ENCODE measurements at places on chromosomes 5 and 9.

- DNase-seq: no peak
Measured at GRCh38 chr5:157657516-157657915, 5.3 kb upstream of the SOX30 start.

DNA sequence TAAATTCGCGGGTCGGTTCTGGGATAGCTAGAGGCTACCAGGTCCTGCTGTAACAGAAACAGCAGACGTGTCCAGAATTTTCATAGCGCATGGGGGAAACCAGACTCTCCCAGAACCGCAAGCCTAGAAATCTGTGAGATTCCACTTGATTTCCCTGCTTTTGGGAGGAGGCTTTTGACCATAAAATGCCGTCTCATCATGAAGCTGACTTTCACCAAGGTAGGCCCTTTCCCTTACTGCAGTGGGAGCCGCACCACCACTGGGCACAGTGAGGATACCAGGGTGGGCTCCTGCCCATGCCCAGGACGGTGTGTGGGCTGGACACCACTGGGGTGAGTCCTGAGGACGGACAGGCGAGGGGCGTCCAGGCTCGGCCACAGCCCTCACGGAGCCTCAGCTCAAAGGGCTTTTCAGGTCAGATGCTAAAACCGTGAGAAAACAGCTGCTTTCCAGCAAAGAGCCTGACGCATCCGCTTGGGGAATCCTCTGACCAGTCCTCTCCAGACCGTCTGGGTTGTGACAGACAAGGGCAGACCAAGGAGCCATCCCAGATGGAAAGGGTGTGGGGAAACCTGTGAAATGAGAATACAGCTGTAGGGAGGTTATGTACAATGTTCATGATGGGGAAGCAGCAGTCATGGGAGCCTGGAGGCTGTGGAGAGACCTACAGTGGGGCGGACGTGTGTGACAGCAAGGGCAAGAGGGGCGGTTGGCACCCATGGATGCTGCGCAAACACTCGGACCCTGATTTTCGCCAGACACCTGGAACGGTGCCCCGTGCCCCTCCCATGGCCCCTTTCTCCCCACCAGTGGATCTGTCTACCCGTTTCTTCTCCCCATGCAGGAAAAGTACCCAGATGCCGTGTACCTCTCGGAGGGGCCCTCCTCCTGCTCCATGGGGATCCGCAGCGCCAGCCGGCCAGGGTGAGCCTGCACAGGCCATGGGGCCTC lies 59.2 kb downstream of the IPPK start:
- no peak for DNase-seq

GRCh38 chr5:142808878-142809598 lies 38.9 kb downstream of the ARHGAP26 start:
- DNase-seq: no peak

GRCh38 chr5:106801554-106801953 lies 869.2 kb downstream of the EFNA5 start:
- DNase-seq: no peak

- DNase-seq: no peak
Measured at GRCh38 chr9:129118799-129119198, 7.6 kb downstream of the PTPA start.

GRCh38 chr9:20319241-20319640 lies 303.1 kb downstream of the MLLT3 start:
- DNase-seq: no peak

DNA sequence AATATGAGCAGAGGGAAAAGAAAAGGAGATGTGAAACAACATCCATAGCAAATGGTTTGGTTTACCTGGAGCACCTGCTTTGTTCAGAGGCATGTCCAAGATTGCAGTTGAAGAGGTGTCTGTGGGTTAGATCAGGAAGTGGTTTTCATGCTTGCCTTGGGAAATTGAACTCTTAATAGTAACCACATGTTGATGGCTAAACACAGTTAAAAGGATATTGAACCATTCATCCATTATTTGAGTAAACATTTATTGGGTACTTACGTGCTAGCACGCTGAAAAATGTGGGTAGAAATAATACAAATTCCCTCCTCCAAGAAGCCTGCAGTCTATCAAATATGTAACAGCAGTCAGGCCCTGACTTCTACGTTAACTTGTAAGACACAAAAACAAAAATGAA lies 235.7 kb upstream of the TNC start:
- no peak for DNase-seq

GRCh38 chr5:112418659-112419163 lies 366 bp downstream of the EPB41L4A start:
- no peak for DNase-seq

DNA sequence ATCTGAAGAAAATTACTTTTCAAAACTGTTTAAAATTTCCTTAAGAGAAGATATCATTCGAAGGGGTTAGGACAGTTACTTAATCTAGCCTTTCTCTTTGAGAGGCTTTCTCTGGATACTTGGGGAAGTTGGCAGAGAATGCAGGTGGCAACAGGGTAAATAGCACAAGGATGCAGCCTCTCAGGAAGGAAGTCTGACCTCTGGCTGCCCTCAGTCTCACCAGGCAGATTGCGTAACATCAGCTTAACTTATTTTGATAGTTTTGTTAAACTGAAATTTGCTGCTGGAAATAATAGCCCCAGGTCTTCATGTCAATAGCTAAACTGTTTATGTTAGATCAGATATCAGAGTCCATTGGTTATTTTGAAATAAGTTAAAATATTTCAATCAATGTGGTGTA lies 20.4 kb downstream of the CCDC192 start:
- no peak for DNase-seq

DNA sequence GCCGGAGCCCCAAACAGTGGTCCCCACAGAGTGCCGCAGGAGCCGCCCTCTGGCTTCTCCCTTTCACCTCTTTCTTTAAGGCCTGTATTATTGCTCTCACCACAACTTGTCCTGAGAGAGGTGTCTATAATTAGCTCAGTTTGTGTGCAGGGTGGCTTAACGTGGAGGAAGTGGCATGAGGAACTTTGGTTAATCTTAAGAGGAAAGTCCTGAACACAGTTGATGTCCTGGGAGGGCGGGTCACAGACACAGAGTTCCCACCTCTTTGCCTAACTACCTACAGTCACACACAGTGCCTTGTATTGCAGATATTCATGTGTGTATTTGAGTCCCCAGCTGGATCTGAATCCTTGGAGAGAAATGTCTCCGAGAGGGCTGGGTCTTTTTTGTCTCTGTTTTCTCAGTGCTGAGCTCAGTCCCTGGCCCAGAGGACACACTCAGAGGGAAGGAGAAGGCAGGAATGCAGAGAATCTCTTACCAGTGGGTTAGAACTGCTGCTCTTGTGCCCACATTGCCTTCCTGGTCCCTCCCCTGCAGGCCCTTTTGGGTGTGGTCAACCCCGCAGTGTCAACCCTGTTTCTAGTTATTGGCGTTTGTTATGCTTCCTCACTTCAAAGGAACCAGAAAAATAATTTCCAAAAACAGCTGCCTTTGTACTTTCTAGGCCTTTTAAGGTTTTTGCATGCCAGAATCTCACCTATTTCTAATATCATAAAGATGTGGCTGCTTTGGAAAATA lies 392.5 kb downstream of the KDM4C start:
- no peak for DNase-seq

DNA sequence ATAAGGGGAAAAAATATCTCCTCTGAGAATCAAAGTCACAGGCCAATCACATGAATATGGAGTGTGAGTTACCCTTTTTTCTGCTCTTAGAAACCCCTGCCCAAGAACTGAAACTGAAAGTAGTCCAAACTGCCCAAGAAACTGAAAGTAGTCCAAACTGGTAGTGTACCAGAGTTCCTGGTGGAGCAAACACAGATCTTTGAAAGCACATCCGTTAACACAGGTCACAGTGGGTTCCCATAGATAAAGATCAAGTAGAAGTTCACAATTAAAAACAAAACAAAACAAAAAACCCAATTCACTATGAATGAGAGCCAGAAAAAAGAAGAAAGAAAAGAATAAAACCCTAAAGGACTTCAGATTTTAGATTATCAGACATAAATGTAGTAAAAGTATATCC lies 332.4 kb upstream of the EFNA5 start:
- no peak for DNase-seq

DNA sequence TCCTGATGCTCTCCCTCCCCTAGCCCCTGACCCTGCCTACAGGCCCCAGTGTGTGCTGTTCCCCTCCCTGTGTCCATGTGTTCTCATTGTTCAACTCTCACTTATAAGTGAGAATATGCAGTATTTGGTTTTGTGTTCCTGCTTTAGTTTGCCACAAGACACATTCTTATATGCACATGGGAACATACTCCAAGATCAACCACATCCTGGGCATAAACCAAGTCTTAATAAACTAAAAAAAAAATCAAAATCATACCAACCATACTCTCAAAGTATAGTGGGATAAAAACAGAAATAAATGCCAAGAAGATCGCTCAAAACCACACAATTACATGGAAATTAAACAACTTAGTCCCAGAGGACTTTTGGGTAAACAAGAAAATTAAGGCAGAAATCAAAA lies 11.2 kb upstream of the ZCCHC9 start:
- DNase-seq: no peak

DNA sequence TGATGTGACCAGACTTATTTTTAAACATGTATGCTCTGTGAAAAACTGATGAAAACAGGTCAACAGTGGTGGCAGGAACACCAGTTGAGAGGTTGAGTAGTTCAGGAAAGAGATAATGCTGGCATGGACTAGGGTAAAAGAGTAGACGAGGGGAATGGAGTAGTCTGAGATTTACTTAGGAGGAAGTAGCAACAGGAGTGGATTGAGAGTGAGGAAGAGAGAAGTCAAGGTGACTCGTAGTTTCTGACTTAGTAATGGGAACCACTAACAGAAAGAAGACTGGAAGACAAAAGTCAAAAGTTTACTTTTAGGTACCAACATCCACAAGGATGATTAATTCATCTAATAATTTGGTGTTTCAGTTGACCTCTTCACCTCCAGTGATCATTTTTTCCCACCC lies 3.6 kb downstream of the SRA1 start:
- DNase-seq: no peak

GRCh38 chr5:168747987-168748777 lies 169.0 kb upstream of the PANK3 start:
- no peak for DNase-seq

- DNase-seq: no peak
Measured at GRCh38 chr9:100219347-100219746, 120.3 kb downstream of the INVS start.

DNA sequence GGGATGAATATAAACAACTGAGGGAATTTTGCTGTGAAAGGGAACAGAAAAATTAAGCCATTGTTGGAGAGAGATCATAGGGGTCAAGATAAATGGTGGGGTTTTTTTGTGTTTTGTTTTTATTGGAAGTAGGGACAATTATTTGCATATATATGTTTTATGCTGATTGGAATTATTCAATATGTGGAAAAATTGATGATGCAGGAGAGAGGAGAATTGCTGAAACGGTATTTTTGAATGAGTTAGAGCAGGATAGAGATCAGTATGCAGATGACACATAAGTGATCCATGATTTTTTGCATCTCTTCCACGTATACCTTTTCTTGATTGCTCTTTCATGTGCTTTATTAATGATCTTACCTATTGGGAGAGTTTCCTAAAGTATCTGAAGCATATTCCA lies 67.5 kb downstream of the NIPBL start:
- no peak for DNase-seq

GRCh38 chr5:66239034-66239433 lies 94.9 kb downstream of the SREK1 start:
- DNase-seq: no peak

GRCh38 chr5:127417528-127417927 lies 99.9 kb upstream of the PRRC1 start:
- DNase-seq: no peak

GRCh38 chr5:151458314-151458713 lies 10.9 kb downstream of the SLC36A1 start:
- no peak for DNase-seq

DNA sequence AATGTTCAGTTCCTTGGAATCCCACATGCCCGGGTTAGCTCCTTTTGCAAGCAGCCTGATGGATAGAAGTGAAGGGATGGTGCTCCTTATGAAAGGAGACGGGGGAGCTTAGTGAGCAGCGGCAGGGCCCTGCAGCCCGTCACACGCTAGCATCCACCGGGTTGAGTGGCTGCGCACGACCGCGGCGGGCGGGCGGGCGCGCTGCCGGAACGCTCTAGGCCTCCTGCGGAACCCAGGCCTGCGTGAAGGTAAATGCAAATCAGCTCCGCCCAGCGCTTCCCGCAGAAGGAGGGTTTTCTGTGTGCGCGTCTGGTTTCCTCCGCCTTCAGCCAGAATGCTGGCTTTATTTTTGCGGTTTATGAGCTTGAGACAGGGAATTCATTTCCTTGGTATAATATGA lies 19.8 kb downstream of the IL12B start:
- no peak for DNase-seq

DNA sequence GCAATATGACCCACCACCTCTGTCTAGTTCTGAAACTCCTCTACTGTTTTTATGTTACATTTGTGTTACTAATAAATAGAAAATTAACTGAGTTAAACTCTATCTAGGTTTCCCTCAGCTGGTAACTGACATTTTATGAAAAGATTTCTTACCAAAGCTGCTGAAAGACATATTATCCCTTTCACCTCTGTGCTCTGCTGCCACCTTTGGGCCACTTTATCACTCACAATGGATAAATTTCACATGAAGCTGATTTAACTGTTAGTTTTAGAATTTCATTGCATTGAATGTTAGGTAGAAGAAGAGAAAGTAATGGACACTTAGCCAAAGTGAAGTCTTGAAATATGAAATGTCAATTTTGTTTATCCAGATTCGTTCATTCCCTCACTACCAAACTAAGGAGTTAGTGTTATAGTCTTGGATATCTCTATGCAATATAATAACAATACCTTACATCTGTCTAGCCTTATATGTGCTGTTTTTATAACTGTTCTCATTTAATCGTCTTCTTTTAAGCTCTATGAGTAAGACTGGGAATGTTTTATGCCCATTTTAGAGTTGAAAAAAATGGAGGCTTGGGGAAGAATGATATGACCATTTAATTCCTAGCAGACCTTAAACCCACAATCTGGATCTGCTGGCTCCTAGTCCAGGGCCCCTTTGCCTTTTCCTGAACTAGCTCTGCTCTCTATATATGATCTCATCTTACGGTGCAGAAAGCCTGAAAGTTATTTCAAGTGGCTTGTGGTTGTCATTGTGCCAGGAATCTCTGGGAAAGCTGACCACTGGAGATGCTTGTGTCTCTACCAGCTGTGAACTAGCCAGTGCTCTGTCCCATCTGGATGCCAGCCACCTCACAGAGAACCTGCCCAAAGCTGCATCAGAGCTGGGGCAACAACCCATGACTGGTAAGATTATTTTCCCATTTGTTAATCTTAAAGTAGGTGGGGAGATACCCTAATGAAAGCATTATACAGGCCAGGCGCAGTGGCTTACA lies 97.1 kb downstream of the GOLPH3 start:
- DNase-seq: no peak

Data from activated CD8-positive, alpha-beta memory T cell treated with anti-CD3 and anti-CD28 coated beads for 1 hour (primary cell).